ENCODE measurements at places on chromosomes 6 and 20. TPM values are rescaled to one million over a fixed set of nuclear protein-coding genes. Genes with fewer than 3 reads are reported as not detected.

The PSMB8 gene
- 67.3 TPM for total RNA-seq

The NHSL1 gene
- 6.2 TPM for total RNA-seq

The WFDC5 gene
- total RNA-seq: not detected

The BLCAP gene
- total RNA-seq: 35.4 TPM

The ZNF318 gene
- total RNA-seq: 12.3 TPM

The GJA10 gene
- total RNA-seq: not detected

The GPSM3 gene
- total RNA-seq: 0.88 TPM

The DLL1 gene
- 0.36 TPM for total RNA-seq

The OPRM1 gene
- not detected for total RNA-seq

The ANGPT4 gene
- under 0.01 TPM for total RNA-seq

The FAXC gene
- 1.1 TPM for total RNA-seq

GRCh38 chr6:125231574-125232343 is 70.0 kb downstream of the HDDC2 start:
- no peak overlapping the region for H3K27ac ChIP-seq
- no peaks in the 10 kb centered on the region for H3K27me3 ChIP-seq
- H3K4me1 ChIP-seq: peaks cover 20% of the 10 kb centered on the region
- no peaks in the 10 kb centered on the region for H3K36me3 ChIP-seq
- no peak for DNase-seq

- H3K27me3 ChIP-seq: peaks cover 88% of the 10 kb centered on the region
- DNase-seq: no peak
- no peak overlapping the region for H3K27ac ChIP-seq
- H3K36me3 ChIP-seq: no peaks in the 10 kb centered on the region
- H3K4me3 ChIP-seq: no peak overlapping the region
- H3K4me1 ChIP-seq: no peaks in the 10 kb centered on the region
Measured at GRCh38 chr6:133887156-133887879, 1.6 kb upstream of the TCF21 start.

DNA sequence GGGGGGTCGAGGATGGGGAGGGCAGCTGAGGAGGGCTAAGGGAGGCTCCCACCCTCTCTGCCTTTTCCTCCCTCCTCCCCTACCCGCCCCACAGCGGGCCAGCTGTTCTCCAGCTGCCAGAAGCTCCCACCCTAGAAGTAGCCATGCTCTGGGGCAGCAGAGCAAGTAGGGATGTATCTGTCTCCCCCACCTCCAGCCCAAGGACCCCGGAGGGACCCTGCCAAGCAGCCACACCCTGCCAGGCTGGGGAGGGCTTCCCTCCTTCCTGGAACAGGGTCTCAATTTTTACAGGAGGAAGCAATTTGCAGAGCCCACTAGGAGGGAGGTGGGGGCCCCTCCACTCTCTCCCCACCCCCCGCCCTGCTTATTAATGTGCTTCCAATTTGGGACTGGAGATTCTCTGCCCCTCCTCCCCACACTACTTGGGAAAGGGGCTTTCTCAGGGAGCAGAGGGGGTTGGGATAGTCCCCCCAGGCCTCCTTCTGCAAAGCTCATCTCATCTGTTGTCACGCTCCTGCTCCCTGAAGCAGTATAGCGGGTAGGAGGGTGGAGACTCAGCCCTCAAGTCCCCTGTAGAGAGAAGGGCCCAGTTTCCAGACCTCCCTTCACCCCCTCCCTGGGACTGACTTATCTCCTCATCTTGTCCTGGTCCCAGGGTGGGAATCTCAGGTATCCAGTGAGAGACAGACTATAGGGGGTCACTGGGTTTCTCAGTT is 4.5 kb downstream of the TEAD3 start:
- peaks cover 38% of the 10 kb centered on the region for H3K4me1 ChIP-seq
- H3K27ac ChIP-seq: no peak overlapping the region
- H3K4me3 ChIP-seq: no peak overlapping the region
- no peaks in the 10 kb centered on the region for H3K27me3 ChIP-seq

DNA sequence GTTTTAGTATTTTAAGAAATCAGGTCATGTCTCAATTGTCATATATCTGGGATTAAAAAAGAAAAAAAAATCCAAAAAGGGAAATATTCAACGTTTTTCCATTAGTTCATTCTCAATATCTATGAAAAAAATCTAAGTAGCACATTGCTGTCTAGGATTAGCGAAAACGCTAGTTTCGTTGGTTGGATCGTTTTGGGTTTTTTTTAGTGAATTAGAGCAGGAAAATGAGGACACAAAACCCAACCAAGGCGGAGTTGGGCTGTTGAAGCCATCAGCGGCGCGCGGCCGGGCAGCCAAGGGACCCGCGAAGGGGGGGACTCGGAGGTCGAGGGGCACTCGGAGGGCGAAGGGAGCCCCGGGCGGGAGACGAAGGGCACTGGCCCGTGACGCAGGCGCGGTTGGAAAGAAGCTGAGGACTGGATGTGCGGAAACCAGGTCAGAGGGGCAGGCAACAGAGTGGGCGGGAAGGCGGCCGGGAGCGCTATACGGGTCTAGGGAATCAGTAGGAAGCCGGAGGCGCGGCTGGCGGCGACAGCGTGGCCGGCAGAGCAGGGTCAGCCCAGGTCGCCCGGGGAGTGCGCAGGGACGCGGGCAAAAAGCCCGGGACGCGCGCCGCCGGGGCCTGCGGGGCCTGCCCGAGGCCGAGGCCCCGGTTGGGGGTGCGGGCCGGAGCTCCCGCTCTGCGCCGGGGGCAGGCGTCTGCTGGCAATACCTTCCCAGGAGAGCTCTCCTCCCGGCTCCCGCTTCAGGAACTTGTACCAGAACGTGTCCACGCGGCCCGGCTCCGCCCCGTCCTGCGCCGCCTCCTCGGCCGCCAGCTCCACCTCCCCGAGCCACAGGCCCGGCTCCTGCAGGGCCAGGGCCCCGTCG is 599 bp downstream of the EPM2A start:
- no peaks in the 10 kb centered on the region for H3K36me3 ChIP-seq
- DNase-seq: peak; percentile 96
- peaks cover 16% of the 10 kb centered on the region for H3K4me1 ChIP-seq
- no peaks in the 10 kb centered on the region for H3K27me3 ChIP-seq
- H3K27ac ChIP-seq: peak overlapping the region; percentile 84
- peak overlapping the region; percentile 89 for H3K4me3 ChIP-seq

DNA sequence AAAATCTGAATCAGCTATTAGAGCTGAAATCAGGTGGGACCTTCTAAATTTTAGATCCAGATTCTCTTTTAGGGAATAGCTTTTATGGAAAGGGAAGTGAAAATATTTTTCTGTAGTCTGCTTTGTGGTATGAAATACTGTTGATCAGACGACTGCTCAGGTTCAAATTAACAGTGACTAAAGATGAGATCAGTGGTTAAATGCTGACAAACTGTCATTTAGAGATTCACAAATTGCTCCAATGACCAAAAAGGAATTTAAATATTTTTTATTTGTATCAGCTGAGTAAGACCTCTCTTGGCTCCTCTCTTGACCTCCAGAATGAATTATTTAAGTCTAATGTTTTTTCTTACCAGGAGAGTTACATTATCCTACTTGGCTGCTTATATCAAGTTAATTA is 77.3 kb downstream of the KCNQ5 start:
- no peaks in the 10 kb centered on the region for H3K27me3 ChIP-seq
- peaks cover 3% of the 10 kb centered on the region for H3K4me1 ChIP-seq
- no peak overlapping the region for H3K4me3 ChIP-seq
- no peaks in the 10 kb centered on the region for H3K36me3 ChIP-seq

DNA sequence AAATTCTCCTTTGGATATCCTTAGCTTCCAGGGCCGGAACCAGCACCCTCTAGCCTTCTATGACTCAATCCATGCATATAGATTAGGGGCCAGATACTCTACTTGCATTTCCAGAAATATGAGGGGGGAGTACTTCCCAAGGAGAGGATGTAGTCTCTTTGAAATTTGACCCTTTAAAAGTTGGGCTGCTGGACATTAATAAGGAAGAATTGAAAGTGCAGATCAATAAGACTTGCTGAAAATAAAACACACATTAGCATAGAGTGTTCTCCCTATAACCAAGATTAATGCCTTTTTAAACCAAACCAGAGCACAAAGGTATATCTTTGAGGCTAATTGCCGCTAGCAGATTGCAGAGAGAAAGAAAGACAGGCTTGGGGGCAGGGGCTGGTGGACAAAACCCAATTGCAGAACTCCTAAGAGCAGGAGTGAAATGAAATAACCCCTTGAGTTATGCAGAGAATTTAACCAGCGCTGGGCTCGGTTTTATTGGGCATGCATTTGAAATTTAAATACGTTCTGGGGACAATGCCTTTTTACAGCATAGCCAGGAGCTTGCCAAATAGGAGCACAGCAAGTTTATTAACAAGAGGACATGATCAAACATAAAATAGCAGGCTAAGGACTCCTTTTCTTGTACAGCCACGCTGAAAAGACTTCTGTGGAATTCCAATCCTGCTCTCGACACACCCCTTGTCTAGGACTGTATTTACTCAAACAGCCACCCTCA is 108.2 kb upstream of the SALL4 start:
- H3K27me3 ChIP-seq: no peaks in the 10 kb centered on the region
- no peak overlapping the region for H3K27ac ChIP-seq
- H3K4me1 ChIP-seq: no peaks in the 10 kb centered on the region

GRCh38 chr6:15927531-15928225 is 201.2 kb upstream of the MYLIP start:
- no peaks in the 10 kb centered on the region for H3K4me1 ChIP-seq
- H3K36me3 ChIP-seq: no peaks in the 10 kb centered on the region
- no peak overlapping the region for H3K4me3 ChIP-seq
- no peaks in the 10 kb centered on the region for H3K27me3 ChIP-seq

GRCh38 chr6:124699038-124699437 is 263.2 kb upstream of the RNF217 start:
- H3K4me3 ChIP-seq: no peak overlapping the region
- H3K27ac ChIP-seq: no peak overlapping the region
- DNase-seq: no peak
- no peaks in the 10 kb centered on the region for H3K27me3 ChIP-seq
- no peaks in the 10 kb centered on the region for H3K36me3 ChIP-seq
- no peaks in the 10 kb centered on the region for H3K4me1 ChIP-seq

DNA sequence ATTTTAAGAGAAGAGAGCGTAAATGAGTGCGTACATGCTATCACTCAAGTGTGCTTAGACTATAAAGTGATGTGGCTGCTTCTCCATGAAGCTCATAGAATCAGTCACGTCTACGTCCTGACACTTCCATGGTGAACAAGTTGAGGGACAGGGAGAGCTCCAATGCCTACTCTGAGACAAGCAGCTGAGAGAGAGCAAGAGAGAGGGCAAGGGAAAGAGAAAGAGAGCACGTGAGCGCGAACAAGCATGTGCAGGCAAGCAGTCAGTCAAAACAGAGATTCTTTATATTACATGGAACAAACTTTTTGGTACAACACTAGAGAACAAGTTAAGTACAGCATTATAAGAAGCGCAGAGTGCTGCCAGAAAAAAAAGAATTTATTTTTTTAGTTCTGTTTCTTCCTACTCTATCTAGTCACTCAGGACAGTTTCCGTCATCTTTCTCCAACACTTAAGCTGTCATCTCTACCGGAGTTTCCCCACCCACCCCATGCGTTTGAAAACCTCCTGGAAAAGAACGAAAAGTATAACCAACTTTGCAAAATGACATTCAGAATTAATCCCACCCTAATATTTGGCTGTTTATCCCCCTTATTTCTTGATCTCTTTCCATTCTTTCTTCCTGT is 61.8 kb downstream of the EPB41L2 start:
- no peak overlapping the region for H3K27ac ChIP-seq
- H3K4me1 ChIP-seq: peaks cover 33% of the 10 kb centered on the region
- no peaks in the 10 kb centered on the region for H3K27me3 ChIP-seq
- no peak overlapping the region for H3K4me3 ChIP-seq

DNA sequence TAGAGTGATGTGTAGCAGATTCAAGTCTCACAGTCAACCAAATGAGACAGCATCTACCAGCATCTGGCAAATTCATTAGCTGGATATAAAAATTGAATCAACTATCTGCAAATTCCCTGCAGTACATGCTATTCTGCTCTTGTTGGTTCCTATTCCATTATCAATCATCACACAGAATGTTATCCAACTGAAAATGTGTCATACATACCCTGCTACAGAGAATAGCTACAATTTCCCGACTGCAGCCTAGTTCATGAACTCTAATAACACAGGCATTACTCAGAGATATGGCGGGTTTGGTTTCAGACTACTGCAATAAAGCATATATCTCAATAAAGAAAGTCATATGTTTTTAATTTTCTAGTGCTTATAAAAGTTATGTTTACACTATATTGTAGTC is 78.4 kb downstream of the AHI1 start:
- peak; percentile 61 for DNase-seq
- H3K27ac ChIP-seq: peak overlapping the region; percentile 42
- peaks cover 10% of the 10 kb centered on the region for H3K36me3 ChIP-seq
- H3K4me1 ChIP-seq: peaks cover 13% of the 10 kb centered on the region
- H3K27me3 ChIP-seq: no peaks in the 10 kb centered on the region
- no peak overlapping the region for H3K4me3 ChIP-seq

DNA sequence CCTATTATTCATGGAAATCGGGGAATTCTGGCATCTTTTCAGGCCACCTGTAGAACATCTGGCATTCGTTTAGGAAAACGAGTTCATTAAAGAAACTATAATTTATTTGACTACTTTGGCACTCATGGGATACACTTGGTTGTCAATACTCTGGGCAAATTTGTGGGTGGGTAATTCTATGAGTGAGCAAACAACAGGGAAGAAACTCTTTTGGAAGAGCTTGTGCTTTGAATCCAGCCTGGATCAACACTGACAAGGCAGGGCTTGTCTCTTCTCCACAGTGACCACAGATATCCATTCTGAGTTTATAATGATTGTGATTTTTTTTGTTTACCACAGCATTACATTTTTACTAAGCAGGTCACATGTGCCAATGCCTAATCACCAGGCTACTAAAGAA is 394.7 kb downstream of the THBS2 start:
- no peak for DNase-seq
- H3K4me1 ChIP-seq: no peaks in the 10 kb centered on the region
- no peaks in the 10 kb centered on the region for H3K27me3 ChIP-seq
- H3K36me3 ChIP-seq: no peaks in the 10 kb centered on the region
- no peak overlapping the region for H3K4me3 ChIP-seq

DNA sequence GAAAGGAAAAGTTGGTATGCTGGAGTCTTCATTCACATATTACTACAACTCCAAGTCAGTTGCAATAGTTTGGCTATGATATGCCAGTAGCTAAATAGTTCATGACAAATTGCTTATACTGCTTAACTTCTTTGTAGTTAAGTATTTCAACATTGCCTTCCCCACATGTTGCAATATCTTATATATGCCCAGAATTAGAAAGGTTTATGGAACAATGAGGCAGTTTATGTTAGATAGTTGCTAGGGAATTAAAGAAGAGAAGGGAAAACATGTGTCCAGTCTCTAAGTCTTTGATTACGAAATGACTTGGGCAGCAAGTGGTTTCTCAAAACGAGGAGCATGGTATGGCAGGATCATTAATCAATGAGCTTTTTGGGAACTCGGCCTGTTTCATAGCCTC is 145.8 kb downstream of the PLCB4 start:
- peak; percentile 37 for DNase-seq
- peak overlapping the region; percentile 78 for H3K27ac ChIP-seq
- no peaks in the 10 kb centered on the region for H3K36me3 ChIP-seq
- H3K4me1 ChIP-seq: peaks cover 21% of the 10 kb centered on the region

Measured in osteoblast (primary cell).